ENCODE measurements at places on chromosomes 2 and 18.
A peak's percentile ranks its signal among the peaks of the same experiment; 100 is the strongest.

- no peak for DNase-seq
Observed at GRCh38 chr18:41899535-41899934, 55.5 kb upstream of the PIK3C3 start.

GRCh38 chr2:239181074-239181902 lies 219.5 kb downstream of the HDAC4 start:
- DNase-seq: no peak

DNA sequence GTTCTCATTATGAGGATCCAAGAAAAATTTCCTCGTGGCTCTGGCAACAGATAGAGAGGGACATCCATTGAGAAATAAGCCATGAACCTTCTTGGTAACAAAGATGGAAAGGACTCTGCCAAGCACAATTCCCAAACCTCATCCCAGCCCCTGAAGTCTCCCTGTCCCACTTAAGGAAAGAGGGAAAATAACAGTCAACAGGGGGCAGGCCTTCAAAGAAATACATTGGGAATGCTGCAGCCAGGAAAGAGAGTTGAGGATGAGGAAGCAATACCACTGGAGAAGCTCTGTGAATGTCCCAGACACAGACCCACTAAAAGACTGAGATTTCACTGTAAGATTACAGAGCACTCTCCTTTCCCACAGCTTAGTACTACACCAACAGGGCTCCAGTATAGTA lies 93.2 kb downstream of the CD226 start:
- DNase-seq: no peak

GRCh38 chr2:46071074-46071473 lies 226.1 kb upstream of the EPAS1 start:
- no peak for DNase-seq

GRCh38 chr2:23703037-23703582 lies 223.8 kb downstream of the ATAD2B start:
- DNase-seq: no peak

- DNase-seq: no peak
Observed at GRCh38 chr2:13102397-13103063, 385.8 kb downstream of the TRIB2 start.

GRCh38 chr2:19250906-19251305 lies 107.5 kb downstream of the OSR1 start:
- no peak for DNase-seq

GRCh38 chr2:141554810-141555209 lies 576.0 kb downstream of the LRP1B start:
- DNase-seq: peak; percentile 63

DNA sequence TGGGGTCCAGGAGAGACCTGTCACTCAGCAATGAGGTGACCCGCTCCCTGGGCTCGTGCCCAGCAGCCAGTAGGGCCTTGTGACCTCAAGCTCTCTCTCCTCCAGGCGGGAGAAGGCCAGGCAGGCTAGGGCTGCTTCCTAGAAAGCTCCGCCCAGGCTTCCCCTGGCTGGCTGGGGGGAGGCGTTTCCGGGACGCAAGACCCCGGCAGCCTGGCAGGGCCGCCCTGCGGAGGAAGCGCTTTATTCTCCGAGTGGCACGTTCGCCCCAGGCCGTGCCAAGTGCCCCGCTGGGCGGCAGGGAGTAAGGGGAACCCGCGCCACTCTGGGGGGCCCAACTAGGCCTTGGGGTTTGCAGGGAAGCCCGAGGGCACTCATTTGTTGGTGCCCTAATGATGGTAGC lies 21.2 kb upstream of the EPAS1 start:
- no peak for DNase-seq

DNA sequence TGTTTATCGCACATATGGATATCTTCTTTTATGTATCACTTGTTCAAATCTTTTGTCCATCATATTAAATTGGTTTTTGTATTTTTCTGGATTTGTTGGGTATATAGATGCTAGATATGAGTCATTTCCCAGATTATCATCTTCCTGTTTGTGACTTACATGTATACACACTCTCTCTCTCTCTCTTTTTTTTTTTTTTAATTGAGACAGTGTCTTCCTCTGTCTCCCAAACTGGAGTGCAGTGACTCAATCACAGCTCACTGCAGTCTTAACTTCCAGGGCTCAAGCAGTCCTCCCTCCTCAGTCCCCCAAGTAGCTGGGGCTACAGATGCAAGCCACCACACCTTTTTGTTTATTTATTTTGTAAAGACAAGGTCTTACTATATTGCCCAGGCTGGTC lies 43.8 kb downstream of the XIRP2 start:
- no peak for DNase-seq

DNA sequence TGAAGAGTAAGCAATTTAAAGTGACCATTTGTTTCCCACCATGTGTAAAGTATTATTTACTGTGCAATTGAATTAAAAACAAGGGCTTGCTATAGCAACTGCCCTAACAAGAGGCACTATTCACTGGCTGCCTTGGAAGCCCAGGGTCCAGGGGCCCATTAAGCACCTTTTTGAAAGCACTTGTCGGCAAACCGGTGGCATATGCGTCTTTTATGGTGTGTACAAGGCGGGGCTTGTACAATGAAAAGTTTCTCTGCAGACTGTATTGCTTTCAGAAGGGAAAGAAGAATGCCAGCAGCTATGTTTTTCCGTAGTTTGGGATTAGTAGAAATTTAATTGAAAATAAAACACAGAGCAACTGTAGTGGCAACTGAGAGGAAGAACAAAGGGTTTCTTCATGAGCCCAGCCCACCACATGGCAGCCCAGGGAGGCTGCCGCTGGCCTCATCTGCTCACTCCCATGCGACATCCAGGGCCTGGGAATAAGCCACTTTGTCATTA lies 279.5 kb upstream of the PARD3B start:
- no peak for DNase-seq

GRCh38 chr2:15706424-15706823 lies 114.8 kb downstream of the DDX1 start:
- no peak for DNase-seq

- no peak for DNase-seq
Observed at GRCh38 chr2:239952665-239953417, 72.3 kb downstream of the NDUFA10 start.

DNA sequence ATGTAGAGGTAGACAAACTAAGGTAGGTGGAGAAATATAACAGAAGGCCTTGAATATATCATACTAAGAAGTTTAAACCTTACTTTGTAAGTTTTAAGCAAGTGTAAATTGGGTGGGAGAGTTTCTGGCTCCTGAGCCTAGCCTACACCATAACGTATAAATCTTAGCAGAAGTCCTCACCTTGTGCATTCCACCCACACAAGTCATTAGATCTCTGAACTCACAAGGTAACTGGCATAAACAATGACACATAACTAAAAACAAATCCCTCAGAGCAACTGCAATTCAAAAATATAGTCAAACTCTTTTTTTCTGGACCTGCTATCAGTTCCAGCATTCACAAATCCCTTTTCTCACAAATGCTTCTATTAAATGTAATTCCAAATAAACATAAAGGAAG lies 9.4 kb downstream of the REV1 start:
- DNase-seq: no peak

Measured in astrocyte of the spinal cord (primary cell).